Suppressor macrophage treated with lipopolysaccharide for 4 hours (primary cell): ENCODE measurements at places on chromosomes 6 and 20.
A peak's percentile ranks its signal among the peaks of the same experiment; 100 is the strongest.

GRCh38 chr6:166078294-166078693, 89.4 kb downstream of the TBXT start:
- no peak for DNase-seq

DNA sequence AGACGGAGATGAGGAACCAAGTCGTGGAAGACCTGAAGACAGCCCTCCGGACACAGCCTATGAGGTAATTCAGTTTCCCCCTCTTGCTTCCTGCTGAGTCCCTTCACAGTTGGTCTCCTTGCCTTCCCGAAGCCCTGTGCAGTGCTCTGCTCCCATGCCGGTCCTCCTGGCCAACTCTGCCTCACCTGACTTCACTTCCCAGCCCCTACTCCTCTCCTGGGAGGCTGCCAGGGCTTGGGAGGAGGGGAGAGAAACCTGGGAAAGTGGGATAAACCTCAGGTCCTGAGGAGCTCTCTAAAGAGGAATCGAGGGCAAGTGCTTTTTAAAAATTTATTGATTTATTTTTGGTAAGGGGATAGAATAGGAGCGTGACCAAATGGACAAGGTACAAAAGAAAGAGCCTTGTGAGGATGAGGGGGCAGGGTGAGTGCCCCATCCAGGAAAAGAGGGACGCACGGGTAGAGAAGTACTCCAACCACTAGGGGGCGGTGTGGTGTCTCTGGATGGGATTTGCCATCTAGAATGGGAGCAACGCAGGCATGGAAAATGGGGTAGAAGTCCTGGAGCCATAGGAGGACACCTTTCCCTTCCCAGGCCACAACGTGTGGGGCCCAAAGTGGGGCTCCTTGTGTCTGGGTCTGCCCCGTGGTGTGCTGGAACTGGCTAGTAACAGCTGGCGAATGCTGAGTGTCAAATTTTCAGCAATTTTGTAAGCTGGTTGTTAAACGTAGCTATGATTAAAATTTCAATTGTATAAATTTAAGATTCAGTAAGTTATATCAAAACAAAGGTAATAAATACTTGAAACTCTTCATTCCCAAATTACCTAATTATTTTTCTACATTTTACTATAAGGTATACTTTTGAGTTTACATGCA, 69.0 kb downstream of the MOCS1 start:
- DNase-seq: peak; percentile 79

DNA sequence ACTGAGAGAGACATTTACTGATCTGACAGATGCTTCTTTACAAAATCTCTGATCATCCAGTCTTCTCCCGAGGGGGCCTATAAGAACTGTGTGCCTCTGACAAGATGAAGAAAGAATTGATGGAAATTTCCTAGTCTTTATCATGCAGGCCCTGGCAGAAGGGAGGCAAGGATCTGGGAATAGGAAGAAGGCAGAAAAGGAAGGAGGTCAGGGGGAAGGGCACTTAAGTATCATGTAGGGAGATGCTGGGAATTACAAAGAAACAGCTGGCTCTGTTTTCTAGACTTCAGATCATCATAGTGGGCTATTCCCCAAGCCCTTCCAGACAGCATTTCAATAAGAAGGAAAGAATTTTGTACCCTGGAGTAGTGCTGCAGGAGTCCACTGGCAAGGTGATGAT, 243.3 kb upstream of the MOCS1 start:
- no peak for DNase-seq

GRCh38 chr6:135600086-135600702, 102.7 kb upstream of the AHI1 start:
- DNase-seq: no peak

GRCh38 chr6:27293436-27294098, 18.5 kb downstream of the POM121L2 start:
- DNase-seq: peak; percentile 3

DNA sequence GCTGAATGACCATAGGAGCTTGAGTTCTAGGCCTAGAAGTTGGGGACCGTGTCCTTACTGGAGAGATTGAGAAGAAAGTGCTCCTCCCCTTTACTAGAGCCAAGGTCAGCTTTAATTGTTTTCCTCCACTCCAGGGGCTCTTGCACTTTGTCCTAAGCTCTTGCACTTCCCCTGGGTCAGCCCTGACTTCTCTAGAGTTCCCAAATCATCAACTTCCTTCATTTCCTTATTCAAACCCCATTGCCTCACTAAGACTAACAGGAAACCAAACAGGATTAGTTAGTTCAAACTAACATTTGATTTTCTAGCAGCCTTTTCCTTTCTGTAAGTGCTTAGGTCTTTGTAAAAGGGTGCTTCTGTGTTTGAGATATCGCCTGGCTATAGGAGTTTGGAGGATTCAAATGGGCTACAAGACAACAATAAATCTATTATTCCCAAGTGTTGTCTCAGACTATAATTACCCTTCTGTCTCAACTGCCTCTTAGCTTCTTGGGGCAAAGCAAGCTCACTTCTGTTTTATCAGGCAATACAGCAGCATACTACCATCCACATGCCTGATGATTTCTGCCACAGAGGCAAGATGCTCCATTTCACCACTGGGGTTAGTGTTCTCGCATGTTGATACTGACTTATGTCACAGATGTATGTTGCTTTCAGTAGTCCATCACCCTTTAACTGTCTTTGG, 12.8 kb upstream of the DTNBP1 start:
- DNase-seq: peak; percentile 59

DNA sequence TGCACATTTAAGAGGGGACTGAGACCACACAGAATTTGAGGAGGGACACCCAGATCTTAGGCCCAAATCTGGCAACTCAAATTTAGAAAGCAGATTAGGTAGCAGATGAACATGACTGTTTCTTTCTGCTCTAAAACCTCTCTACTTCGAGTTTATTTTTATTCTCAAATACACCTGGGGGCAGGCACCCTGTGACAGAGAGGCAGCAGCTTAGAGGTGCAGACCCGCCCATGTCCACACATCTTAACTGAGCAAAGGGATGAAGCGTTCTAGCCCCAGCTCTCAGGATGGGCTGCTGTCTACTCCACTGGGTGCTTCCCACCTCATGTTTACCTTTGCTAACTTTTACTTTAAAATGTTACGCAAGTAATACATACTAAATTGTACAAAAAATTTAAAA, 125.0 kb downstream of the SLC23A2 start:
- DNase-seq: no peak

DNA sequence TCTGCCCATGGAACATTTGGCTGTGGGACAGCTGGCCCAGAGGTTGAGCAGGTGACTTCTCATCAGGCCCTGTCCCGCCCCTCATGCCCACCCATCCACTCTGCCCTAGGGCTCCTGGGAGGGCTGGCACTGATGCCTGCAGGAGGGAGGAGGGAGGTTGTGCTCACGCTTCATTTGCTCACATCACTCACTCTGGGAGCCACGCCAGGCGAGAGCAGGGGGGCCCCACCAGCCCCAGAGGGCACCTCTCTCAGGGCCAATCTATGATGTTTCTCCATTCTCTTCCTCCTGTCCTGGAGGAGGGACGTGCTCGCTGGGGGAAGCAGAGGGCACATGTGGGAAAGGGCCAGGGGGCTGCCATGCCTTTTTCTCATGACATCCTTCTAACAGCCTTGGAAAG, 10.9 kb upstream of the GLP1R start:
- no peak for DNase-seq

DNA sequence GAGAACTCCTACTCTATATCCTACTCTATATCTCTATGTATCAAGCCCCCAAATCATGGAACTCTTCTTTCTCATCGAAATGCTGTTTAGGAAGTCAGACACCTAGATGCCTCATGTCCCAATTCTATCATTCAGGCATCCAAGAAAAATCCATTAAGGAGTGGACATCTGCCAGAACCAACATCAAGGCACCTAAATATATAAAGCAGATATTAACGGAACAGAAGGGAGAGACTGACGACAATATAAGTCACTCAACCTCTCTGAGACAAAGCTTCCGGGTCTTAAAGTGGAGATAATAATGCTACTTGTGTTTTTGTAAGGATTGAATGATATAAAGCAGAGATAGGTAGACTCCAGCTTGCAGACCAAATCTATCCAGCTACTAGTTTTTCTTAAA, 241.5 kb downstream of the NFATC2 start:
- no peak for DNase-seq

GRCh38 chr6:15708231-15708630, 45.4 kb upstream of the DTNBP1 start:
- no peak for DNase-seq

DNA sequence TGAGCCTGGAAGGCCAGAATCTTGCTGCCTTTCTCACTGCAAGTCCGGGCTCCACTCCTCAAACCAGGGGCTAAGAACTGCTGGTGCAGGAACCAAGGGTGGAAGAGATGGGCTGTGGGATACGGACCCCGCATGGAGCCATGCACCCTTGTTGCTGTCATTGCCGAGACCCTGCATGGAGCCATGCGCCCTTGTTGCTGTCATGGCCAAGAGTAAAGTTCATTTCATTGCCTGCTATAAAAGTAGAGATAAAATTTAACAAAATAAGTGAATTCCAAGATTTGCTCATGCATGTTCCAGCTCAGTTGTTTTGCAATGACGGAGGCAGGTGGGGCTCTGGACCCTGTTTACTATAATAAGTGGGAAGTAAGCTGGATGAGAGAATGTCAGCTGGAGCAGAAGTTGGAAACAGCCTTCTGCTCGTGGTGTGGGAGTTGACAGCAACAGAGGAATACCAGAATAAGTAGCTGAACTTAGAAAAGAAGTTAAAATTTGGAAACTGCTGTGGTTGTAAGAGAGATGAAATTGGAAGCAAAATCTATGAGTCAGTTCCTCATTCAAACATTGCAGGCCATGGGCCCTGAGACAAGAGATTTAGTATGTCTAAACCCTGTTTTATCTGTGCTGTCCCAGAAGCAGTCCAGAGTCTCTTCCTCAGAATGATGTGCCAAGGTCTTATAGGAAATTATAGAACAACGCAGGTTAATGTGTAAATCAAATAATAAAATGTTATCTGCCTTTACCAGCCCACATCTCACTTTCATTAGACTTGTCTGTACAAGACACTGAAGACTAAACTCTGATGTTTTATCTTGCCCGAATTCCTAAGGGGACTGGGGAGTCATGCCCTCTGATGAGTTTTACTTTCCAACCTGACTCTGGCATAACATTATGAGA, 15.8 kb upstream of the THBS2 start:
- DNase-seq: peak; percentile 75

GRCh38 chr6:158573542-158573931, 13.6 kb downstream of the TMEM181 start:
- no peak for DNase-seq

- DNase-seq: no peak
These were observed 972 bp downstream of the GSTA3 start for GRCh38 chr6:52908526-52908925.

DNA sequence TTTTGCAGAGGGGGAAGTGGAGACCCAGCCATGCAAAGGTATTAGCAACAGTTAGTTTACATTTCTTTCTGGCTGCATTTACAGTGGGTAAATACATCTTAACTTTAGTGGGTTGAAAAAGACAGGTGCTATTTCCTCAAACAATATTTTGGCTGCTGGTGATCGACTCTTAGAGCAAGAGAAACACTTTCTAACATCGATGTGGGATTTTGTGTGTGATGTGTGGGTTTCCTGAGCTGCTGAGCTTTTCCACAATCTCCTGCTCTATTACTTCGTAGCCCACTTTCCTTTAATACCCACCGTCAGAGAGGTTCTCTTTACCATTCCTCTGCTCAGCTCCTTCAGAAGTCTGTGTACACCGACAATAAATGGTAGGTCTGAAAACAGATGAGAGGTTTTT, 339.0 kb downstream of the NRN1 start:
- no peak for DNase-seq

DNA sequence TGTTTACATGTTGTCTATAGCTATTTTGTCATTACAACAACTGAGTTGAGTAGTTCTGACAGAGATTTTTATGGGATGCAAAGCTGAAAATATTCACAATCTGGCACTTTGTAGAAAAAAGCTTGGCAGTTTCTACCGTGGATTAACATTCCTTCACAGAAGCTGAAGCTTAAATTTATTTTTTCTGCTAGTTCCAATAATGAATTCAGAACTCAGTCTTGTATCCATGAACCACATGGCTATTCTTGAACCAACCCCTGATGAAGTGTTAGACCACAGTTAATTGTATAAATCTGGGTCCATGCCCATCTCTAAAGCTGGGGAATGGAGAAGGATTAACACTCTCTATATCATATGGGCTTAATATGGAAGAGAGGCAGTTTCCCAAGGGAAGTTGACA, 743.8 kb upstream of the FLRT3 start:
- no peak for DNase-seq

GRCh38 chr6:2899596-2899995, 3.5 kb downstream of the SERPINB9 start:
- DNase-seq: no peak

DNA sequence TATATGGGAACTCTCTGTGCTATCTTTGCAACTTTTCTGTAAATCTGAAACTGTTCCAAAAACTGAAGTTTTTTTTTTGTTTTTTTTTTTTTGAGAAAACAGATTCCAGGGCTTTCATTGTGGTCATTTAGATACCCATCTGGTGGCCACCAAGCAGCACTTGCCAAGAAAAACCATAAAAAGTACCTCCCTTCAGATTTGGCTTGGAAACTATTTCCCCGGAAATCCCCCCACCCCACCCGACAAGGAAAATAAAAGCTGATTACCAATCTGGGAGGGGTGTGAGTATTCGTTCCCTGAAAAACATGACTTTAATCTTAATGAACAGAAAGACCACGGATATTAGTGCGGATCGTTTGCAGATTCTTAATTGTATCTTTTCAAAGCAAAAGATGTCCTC, 1.9 kb downstream of the NFATC2 start:
- no peak for DNase-seq

DNA sequence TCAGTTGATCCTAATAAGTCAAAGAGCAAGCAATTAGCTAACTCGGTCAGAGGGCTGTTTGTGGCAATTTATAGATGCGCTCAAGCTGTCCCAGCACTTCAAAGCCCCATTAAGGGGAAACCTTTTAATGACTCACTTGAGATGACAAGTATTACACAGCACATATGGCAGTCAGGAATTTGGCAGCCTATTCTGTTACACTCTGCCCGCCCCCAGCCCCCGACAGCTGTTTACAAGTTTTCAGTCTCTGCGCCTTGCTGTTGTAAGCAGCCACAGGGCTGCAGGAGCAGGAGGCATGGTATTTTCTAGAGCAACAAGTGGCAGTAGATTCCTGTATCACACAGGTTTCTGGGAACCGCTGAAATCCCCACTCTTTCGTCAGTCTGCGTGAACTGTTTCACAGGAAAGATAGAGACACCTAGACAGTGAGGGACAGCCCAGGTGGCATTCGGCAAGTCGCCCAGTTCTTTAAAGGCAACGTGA, 263.0 kb downstream of the FOXC1 start:
- DNase-seq: no peak
